ENCODE measurements at places on chromosomes 5 and 9.

- no peak for DNase-seq
Observed at GRCh38 chr5:140018096-140018481, 25.0 kb downstream of the NRG2 start.

DNA sequence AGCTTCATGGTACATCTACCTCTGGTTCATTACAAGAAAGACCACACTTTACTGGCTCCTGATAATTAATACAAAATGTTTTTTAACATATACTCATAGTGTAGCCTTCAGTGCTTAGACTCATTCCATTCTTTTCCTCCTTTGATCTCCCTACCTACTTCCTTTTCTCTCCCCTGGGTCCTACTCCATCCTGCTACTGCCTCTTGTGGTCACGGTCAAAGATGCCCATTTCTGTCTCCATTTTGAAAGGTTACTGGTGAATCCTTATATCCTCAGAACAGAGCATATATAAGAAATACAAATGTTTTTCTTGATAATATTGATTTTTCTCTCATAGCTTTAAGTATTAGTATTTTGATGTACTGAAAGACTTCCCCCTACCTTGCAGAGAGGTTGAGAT is 375.9 kb downstream of the ARRDC3 start:
- no peak for DNase-seq

DNA sequence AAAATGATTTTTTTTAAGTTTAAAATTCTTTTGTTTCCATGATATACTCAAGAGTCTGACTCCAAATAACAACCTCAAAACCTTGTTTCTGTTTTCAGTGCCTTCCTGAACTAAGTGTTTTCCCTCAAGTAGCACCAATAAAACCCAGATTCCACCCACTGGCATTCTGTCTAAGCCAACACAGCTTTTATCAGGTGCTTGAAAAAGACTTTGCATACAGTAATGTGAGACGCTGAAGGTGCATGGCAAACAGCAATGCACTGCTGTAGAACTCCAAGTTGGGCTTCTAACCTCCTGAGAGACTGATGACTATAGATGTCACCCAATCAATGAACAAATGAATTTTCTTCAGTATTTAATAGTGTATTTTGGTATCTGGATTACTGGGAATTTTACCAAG is 95.7 kb downstream of the NFIB start:
- no peak for DNase-seq

GRCh38 chr5:108772626-108773025 is 24.9 kb downstream of the FER start:
- DNase-seq: no peak

DNA sequence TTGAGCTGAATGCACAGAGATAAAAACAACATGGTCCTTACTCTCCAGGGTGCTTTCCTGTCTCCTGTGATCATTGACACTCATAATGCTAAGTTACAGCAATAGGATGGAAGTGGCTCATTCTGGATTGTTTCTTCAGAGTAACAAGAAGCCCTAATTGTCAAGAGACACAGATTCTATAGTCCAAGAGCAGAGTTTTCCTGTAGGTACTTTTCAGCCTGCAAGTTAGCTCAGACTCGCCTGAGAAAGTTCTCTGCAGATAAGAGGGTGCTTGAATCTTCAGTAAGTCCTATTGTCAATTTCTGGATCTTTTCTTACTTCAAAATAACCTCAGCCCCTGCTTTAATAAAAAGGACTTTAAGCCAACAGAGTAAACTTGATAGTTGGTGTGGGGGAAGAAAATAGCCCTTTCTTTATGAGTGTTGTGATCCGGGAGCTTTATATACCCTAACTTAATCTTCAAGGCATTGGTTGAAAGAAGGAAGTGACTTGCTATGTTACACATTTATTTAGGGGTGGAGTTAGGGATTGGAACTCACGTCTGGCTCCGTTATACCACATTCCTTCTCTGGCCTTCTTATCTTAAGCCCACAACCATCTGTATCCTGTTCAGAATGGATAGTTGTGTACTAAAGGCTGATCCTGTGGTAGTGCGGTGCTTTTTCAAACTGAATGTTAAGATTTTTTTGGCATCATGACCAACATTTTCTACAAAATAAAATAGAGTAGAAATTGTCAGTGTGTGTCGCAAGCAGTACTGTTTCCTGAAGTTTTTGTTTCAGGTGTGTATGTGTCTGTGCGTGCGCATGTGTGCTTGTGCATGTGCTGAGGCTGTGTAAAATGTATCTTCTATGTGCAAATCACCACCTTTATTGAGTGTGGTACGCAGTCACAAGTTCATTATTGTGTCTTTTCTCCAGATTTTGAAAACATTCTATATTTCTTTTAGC is 173.9 kb downstream of the WDR70 start:
- no peak for DNase-seq

DNA sequence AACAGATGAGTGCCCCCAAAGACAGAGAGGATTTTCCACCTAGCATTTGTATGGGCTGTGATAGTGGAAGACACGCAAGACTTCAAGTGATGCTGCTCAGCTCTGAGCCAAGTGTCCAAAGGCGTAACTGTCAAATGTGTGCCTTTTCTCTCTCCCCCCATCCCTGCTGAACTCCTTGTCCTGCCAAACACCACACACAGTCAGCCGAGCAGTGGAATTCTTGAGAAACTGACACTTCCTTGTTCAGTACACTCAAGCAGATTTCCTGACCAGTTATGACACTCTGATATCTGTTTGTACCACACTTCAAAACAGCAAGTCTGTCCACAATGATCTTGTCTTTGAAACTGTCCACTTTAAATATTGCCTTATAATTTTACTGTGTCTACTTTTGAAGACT is 166.4 kb downstream of the PIK3R1 start:
- no peak for DNase-seq

- DNase-seq: no peak
Observed at GRCh38 chr5:170523142-170523551, 19.3 kb downstream of the KCNIP1 start.

DNA sequence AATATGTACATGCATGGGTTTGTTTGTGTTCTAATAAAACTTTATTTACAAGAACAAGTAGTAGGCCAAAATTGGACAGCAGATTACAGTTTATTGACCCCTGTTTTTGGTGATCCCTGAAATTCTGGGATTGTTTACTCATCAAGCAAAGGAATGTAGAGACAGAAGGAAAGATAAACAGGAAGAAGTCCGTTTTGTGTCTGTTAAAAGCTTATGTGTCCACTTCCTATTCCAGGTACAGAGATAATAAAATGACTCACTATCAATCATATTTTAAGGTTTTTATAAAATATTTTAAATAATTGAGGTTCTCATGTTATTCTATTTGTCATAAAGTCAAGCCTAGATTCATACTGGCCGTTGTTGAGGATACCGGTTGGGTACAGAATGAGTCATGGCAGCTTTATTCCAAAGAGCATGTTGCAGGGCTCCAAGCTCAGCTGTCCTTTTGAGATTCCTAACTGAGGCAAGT is 214.9 kb upstream of the DAB2 start:
- no peak for DNase-seq

GRCh38 chr9:114525513-114525912 is 20.2 kb upstream of the WHRN start:
- no peak for DNase-seq

- DNase-seq: no peak
Observed at GRCh38 chr5:68960456-68960855, 133.4 kb upstream of the SLC30A5 start.

- DNase-seq: peak; percentile 27
Observed at GRCh38 chr9:32581512-32582143, 8.7 kb upstream of the NDUFB6 start.

GRCh38 chr5:137091472-137091871 is 407.7 kb downstream of the SPOCK1 start:
- no peak for DNase-seq

DNA sequence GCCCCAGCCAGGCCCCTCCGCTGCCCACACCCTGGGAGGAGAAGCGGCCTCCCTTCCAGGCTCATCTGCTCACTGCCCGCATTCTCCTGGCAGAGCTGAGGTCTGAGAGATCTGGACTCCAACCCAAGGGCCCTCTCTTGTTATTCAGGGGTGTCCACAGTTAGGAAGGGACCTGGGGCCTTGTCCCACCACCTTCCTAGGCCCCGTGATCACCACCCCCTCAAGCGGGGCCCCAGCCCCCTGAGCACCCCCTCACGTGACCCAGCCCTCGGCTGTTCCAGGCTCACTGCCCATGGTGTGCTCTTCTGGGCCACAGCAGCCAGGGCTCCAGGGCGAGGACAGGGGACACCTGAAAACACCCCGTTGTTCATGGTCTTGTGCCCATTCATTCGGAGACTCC is 48.7 kb downstream of the NEURL1B start:
- no peak for DNase-seq

- no peak for DNase-seq
Observed at GRCh38 chr9:38233343-38233742, 159.2 kb upstream of the ALDH1B1 start.

DNA sequence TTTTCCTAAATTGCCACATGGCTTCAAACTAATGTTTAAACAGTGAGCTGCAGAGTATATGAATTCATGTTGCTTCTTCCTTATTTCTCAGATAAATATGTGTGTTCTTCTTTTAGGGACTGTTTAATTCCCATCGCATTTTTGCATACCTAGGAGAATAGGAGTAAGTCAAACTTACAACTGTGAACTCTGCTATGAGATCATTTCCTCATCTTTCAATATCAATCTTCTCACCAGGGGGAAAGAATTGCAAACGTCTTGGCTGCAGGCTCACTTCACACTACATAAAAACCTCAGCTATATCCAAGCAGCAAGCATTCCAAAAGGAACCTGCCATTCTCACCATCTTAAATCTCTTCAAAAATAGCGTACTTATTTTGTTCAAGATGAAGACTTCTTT is 271.0 kb downstream of the DNAH5 start:
- DNase-seq: no peak

GRCh38 chr5:6461793-6462650 is 13.4 kb downstream of the UBE2QL1 start:
- no peak for DNase-seq

Data from stromal cell of bone marrow (primary cell).